ENCODE measurements at places on chromosomes 6 and 20.

DNA sequence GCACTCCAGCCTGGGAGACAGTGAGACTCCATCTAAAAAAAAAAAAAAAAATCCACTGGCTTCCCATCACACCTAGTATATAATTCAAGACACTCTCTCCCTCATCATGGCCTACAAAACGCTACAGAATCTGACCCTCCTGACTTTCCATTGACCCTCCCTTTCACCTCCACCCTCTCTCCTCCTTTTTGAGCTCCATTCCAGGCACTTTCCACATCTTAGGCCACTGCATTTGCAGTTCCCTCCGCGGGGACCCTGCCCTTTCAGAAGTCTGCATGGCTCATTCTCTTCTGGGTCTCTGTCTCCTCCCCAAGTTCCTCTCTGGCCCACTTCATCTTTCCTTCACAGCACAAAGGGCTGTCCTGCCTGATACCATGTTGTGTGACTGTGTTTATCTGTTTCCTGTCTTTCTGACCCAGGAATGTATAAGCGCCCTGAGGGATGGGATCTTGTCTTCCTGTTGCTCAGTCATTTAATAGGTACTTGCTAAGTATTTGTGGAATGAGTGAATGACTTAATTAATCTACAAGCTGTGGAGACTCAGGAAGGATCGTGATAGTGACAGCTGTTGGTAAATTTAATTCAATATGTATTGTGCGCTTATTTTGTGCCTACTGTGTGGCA, 35.2 kb downstream of the NCR2 start:
- no peak for DNase-seq

DNA sequence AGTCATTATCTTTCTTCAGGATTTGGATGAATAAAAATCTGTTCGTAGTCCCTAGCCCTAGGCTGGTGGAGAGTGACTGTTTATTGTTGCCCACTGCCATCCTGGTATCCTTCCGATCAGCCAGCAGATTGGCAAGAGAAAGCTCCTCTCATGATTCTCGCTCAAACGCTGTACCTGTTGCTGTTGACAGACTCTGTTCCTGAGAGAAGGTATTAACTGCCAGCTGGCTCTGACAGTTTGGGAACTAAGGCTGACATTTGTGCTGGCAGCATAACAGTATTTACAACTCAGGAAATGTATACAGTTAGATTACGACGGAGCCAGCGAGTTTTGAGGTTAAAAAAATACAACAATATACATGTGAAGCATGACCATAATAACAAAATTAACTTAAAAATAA, 674.5 kb downstream of the PRKN start:
- DNase-seq: no peak

DNA sequence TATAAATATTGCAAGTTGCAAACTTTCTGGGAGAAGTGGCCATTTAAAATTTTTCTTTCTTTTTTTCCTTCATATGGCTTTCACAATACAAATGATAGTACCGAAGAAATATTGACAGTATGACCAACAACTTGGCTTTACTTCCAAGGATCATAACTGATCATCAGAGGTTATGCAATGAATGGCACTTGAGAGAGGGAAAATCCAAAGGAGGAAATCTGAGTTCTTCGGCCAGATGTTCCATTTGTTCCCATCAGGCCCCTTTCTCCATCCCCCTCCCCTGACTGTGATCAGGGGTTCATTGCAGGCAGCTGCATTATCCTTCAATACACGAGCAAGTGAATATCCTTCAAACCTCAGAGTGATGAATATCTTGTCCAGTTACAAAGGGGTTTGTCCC, 130.0 kb upstream of the UST start:
- DNase-seq: peak; percentile 46

GRCh38 chr6:43093436-43094289, 17.5 kb downstream of the PTK7 start:
- DNase-seq: peak; percentile 76

GRCh38 chr6:164151161-164152120, 736.9 kb downstream of the QKI start:
- DNase-seq: no peak

GRCh38 chr20:33685328-33686099, 671 bp downstream of the E2F1 start:
- no peak for DNase-seq

- DNase-seq: peak; percentile 18
These were observed 13.9 kb upstream of the KLHL31 start for GRCh38 chr6:53679446-53679933.

DNA sequence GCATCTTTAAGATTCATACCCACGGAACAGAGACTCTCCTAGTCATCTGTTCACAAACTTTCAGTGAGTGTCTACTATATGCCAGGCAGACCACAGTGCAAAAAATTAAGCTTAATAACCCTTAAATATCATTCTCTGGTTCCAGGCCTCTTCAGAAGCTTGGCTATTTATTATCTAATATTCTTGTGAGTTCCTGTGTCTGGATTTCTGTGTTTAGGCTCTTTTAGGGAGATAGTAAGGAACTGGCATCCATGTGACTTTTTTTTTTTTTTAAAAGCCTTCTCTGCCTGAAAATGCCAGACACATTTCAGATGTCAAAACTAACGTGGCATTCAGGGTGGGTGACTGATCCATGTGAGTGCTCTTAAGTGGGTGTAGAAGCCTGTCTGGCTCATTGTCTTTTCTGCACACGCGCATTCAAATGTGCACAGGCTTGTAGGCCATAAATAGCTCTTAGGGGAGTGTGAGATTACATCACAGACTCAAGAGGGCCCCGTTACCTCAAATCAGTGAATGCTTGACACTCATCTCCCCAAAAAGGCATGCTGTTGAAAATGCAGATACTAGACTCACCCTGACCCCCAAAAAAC, 141.9 kb downstream of the GMPR start:
- no peak for DNase-seq

GRCh38 chr6:12034349-12034748, 22.2 kb downstream of the HIVEP1 start:
- no peak for DNase-seq

DNA sequence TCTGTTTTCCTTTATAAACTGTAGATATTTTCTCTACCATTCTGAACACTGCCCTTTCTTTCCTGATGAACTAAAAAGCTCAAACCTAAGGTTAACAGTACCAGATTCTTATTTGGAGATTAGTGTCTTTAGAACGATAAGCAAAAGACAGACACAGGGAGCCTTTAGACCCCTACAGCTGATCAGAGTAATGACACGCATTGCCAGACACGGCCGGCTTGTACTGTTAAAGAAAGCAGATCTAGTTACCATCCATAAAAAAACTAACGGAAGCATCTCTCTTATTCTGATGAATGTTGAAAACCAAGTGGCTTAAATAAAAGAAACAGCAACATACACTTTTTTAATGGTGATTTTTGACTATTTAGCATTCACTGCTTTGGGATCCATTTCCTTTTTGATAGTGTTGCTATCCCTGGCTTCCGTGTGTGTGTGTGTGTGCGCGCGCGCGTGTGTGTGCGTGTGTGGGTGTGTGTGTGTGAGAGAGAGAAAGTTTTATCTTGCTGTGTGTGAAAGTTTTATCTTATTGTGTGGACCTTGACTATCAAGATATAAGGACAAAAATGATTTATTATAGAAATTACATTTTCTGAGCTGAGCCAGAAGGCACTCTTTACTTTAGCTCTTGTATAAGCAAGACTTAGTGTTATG, 95.6 kb upstream of the SLC35B3 start:
- DNase-seq: no peak

GRCh38 chr20:11849976-11850670, 67.6 kb upstream of the BTBD3 start:
- DNase-seq: peak; percentile 27

DNA sequence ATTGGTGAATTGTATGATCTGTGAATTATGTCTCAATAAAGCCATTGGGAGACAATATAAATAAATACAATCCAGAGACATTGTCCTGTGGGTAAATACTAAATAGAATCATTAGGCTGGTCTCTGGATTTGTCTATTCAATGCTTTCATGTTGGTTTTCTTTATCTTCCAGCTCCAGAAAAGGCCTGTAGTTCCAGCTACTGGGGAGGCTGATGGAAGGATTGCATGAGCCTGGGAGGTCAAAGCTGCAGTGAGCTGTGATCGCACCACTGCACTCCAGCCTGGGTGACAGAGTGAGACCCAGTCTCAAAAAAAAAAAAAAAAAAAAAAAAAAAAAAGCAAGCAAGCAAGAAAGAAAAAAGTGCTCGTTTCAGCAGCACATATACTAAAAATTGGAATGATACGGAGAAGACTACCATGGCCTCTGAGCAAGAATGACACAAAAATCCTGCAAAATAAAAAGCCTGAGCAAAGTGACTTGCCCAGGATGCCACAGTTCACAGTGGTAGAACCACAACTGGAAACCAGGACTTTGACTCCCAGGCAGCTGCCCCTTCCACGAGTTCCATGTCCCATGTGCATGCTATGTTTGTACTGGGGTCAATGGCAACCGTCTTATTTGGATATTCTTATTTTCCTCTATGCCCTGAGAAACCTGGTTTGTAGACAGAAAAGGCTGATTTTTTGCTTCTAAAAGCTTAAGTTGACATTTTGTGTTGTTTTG, 33.6 kb upstream of the GMPR start:
- DNase-seq: no peak

DNA sequence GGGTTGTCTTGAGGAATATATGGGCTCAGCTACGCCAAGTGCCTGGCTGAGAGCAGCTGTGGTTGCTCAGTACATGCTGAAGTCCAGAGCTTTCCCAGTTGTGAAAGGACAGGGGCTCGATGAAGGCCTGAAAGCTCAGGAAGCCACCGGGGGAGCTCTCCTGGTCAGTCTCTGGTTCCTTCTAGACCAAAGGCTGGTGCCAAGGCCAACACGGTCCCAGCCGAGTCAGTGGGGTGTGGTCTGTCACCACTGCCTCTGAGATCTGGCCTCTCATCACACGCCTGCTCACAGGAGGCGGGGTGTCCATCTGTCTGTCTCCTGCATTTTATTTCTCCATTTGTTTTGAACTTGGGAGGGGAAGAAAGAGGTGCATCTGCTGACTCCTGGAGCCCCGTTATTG, 4.9 kb upstream of the FAM83C start:
- DNase-seq: no peak

GRCh38 chr20:11719153-11719552, 198.5 kb upstream of the BTBD3 start:
- DNase-seq: no peak

- no peak for DNase-seq
These were observed 15.8 kb downstream of the ADNP start for GRCh38 chr20:50915424-50915823.

GRCh38 chr6:149458806-149459205, 26.0 kb downstream of the ZC3H12D start:
- no peak for DNase-seq

GRCh38 chr20:48295445-48295903, 510.2 kb upstream of the SULF2 start:
- DNase-seq: peak; percentile 87

GRCh38 chr6:43667245-43668150, 20.1 kb downstream of the MRPS18A start:
- DNase-seq: no peak

DNA sequence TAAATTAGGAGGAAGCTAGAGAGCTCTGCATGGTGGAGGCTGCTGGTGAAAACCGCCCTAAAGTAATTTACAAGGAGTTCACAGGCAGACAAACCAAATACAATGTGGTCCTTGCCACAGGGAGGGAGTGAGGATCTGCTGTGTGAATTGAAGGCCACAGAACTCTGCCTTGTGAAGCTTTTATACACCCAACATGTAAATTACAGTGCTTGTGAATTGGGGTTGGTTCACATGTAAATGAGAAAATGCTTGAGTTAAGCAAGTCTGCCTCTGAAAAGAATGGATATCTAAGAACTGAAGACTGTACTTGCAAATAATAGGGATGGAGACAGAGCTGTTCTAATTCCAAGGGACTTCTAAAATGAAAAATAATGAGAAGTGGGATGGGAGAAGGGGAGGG, 194.2 kb downstream of the SLC35F1 start:
- DNase-seq: no peak
